ENCODE measurements at places on chromosomes 4 and X.
A peak's percentile ranks its signal among the peaks of the same experiment; 100 is the strongest.

DNA sequence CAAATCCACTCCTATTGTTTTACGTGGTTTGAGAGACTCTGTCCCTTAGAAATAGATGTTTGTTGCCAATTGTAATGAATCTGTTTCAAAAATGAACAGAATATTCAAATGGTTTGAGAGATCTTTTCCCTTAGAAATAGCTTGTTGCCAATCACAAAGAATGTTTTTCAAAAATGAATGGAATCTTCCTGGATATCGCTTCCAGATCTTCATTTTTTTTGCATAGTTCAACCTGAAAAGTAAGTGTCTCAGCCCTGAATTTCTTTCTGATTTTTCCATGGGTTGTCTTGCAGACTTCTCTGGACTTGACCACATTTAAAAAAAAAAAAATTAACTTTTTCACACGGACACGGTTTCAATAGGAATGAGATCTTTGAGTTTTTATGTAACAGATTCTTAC is 22.7 kb downstream of the SHOX start:
- no peak for DNase-seq

- DNase-seq: no peak
Measured at GRCh38 chrX:74421036-74421739, at the start of gene SLC16A2. TSS of gene SLC16A2 (plus strand) at chrX:74421493. CDS start at chrX:74421638, 145 bp downstream.

DNA sequence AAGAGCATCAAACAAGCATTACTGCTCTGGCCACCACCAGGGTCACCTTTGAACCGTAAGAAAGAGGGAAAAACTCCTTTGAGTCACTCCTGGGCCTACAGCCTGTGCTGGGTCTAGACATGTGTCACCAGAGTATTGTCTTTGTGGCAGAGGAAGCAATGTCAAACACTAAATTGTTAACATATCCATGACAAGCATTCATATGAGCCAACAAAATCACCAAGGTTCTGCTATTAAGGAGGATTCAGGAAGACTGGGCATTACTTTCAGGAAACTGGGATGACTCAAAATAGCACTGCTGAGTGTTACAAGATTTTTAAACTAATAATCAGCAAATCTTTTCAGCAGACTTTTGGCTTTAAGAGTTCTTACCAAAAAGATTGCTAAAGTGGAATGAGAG is 28.1 kb downstream of the LGI2 start:
- no peak for DNase-seq

DNA sequence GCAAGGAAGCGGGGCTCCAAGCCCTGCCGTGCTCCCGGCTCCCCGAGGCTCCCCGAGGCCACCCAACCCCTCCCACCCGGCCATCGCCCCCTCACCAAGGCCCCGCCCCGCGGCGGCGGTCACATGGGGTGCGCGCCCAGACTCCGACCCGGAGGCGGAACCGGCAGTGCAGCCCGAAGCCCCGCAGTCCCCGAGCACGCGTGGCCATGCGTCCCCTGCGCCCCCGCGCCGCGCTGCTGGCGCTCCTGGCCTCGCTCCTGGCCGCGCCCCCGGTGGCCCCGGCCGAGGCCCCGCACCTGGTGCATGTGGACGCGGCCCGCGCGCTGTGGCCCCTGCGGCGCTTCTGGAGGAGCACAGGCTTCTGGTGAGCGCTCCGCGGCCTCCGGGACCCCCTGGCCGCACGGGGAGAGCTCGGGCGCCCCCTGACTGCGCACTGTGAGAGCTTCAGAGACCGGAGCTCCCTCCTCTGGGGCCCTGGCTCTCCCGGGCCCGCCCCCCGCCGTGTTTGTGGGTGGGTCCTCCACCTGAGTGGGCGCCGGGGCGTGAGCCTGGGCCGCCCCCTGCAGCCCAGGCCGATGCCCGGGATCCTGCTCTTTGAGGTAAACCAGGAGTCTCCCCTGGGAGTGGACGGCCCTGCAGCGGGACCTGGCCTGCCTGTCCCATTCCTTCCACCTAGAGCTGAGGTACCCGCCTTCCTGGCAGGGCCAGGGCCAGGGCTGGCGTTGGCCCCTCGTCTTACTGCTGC is at the start of gene IDUA:
IDUA (plus strand) TSS at position 166 of the 745 bp plus-strand sequence; CDS start at position 207, 41 bp downstream.
- DNase-seq: peak; percentile 39

DNA sequence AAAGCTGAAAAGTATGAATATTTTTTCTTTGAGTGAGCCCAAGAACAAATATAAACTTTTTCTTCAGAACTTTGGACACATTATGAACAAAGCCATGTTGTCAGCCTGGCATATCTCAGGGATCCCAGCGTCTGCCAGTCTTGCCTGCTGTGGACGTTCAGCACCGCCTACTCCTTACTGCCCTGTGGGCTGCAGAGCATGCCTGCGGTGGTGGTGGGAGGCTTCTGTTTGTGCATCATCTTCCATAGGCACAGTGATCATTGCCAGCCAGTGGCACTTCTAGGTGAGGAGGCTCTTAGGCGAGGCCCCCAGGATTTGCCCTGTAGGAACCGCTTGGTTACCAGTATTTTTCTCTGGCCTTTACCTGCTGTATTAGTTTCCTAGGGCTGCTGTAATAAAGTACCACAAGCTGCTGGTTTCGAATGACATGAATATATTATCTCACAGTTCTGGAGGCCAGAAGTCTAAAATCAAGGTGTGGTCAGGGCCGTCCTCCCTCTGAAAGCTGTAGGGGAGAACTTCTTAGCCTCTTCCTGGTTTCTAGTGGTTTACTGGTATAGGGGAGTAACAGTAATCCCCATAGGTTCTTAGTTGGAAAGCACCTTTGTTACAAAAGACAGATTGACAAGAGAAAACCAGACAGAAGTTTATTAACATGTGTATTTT is 15.4 kb downstream of the ANXA3 start:
- DNase-seq: no peak

GRCh38 chrX:54180403-54180802 is 2.7 kb downstream of the FAM120C start:
- no peak for DNase-seq

- no peak for DNase-seq
Measured at GRCh38 chr4:96916711-96917110, 1076.8 kb downstream of the PDHA2 start.

Data from AML-193 (cell line).